AG20443 (cell line): ENCODE measurements at places on chromosomes 3 and 15.

- DNase-seq: no peak
Measured at GRCh38 chr3:157624801-157625200, 121.6 kb upstream of the VEPH1 start.

DNA sequence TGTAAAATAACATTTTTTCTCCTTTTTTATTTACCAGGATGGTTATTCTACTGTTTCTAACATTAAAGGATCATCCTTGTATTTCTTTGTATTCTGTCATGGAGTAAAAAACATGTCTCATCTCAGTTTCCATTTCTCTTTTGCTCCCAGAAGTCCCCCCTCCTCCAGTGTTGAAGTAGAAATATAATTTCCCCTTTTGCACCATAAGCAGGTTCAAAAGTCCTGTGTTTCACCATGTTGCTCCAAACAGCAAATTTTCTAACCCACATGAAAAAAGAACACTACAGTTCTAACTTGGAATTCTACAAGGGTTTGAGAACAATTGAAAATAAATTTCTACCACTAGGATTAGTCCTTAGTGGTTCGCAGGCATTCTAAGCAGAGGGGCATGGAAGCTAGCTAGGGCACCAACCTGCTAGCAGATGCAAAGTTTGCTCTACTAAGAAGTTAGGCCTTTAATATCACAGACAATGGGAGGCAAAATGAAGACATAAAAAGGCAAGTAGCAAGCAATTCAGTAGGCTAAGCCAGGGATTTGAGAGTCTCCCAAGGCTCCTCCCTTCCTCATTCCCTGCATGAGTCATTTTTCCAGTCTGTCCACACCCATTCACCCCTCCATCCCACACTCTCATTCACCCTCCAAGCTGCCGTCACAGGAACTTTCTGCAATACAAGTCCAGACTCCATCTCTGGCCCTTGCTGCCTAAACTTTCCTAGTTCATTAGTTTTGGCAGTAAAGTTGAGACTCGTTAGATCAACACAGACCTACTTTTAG, 2.3 kb upstream of the MBNL1 start:
- DNase-seq: peak; percentile 81

GRCh38 chr3:183341545-183342288, 86.7 kb downstream of the MCF2L2 start:
- no peak for DNase-seq

- no peak for DNase-seq
Measured at GRCh38 chr3:126446791-126447190, 28.9 kb downstream of the ZXDC start.

GRCh38 chr15:35854316-35854715, 308.4 kb upstream of the DPH6 start:
- no peak for DNase-seq

DNA sequence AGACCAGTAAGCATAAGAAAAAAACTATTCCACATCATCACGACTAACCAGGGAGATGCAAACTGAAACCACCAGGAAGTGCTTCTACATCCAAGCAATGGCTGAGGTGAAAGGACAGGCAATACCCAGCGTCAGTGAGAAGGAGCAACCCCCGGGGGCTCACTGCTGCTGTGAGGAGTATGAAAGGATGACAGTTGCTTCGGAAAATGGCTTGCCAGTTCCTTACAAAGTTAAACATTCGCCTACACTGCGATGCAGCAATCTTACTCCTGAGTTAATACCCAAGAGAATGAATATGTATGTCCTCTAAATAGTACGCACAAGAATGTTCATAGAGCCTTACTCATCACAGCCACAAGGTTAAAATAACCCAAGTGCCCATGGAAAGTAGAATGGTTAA, 13.3 kb upstream of the PLXNA1 start:
- DNase-seq: no peak

DNA sequence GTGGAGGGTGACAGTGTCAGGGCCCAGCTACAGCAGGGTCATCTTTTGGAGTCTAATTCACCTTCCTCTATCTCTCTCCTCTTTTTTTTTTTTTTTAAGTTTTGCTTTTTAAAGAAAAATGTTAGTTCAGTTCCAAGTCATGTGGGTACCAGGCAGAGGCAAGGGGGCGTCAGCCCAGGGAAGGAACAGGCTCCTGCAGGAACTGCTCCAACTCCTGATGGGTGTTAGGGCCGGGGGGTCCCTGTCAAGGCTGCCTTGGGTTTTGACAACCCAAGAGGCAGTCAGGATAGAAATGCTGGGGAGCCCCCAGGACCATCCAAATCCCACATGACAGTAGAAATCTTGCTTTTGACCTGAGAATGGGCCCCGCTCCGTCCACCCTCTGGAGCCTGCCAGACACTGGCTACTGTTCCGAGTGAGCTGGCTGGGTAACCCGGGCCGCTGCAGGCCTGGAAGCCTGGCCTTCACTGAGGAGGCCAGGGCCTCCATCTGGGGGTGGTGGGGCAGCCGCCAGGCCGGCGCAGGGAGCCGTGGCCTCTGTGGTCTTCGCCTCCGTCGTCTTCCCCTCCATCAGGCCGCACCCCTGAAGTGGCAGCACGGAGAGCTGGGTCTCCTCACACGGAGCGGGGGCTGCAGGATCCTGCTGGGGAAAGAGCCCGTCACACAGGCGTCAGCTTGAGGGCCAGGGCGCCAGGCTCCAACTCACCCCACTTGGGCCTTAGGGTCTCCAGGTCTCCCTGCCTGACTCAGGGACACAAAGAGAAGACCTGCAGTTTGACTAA, 24.2 kb downstream of the RNU5B-1 start:
- no peak for DNase-seq

GRCh38 chr3:33482111-33482521, 41.9 kb upstream of the UBP1 start:
- DNase-seq: no peak

DNA sequence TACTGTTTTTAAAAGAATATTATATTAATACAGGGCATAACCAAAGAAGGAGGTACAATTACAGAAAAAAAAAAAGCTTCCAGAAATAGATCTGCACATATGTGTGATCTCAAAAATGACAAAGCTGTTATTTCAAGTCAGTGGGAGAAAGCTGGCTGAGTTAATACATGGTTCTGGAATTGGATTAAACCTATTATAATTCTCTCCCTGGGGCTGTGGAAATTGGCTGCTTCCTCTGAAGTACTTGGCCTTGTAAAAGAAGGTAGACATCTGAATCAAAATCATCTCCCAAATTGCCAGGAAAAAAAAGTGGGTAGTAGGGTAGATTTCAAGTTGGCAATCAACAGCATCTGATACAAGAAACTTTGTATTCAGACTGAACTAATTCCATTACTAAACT, 723.9 kb upstream of the ALCAM start:
- no peak for DNase-seq

- no peak for DNase-seq
Measured at GRCh38 chr15:65867244-65867643, 2.0 kb upstream of the RAB11A start.

DNA sequence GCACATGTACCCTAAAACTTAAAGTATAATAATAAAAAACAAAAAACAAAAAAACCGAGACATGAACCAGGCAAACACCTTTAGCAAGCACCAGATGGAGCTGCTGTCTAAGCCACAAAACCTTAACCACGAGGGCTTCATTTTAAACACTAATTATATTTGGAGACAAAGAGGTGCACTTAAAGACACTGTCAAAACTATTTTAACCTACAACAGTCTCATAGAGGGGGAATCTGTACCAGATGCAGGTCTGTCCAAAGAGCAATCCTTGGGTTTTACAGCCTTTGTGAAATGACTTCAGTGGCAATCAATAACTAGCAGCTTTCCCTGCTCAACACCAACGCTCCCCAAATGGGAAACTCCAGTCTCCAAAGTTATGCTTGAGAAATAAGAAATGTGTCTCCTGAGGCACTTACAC, 115.7 kb upstream of the TSPAN3 start:
- DNase-seq: peak; percentile 18

- no peak for DNase-seq
Measured at GRCh38 chr3:109902549-109902948, 565.2 kb upstream of the DPPA4 start.

DNA sequence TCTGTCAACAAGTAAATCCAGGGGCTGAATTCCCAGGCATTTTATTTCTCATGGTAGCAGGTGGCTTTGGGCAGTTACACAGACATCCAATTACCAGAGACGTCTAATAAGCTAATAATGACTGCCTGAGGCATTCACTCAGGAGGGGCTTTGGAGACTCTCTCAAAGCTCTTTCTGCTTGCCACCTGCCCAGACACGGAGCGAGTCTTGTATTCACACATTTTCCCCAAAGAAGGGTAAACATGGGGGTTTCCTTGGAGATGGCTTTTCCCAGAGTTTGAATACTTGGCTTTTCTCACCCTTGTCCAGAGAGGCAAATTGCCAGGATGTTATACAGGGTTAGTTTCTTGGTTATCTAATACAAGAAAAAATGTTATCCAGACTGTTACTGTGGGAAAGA, 132.6 kb downstream of the DIPK2A start:
- DNase-seq: no peak

- no peak for DNase-seq
Measured at GRCh38 chr15:91678003-91678402, 175.5 kb upstream of the SLCO3A1 start.

- DNase-seq: no peak
Measured at GRCh38 chr15:80105193-80105592, 45.7 kb downstream of the ZFAND6 start.

DNA sequence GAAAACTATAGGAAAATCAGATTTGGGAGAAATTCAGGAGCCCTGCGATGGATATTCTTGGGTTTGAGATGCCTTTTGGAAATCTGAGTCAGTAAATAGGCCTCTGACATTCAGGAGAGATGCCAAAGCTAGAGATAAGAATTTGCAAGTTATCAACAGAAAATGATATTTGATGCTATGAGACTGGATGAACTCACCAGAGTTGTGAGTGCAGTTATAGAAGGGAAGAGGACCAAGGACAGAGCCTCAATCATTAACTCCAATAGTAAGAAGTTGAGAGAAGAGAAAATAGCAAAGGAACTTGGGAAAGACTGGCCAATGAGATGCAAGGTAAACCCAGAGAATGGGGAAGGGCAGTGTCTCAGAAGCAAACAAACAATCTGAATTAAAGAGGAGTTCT, 7.9 kb upstream of the ANO10 start:
- DNase-seq: no peak

GRCh38 chr15:66608881-66609280, 43.1 kb upstream of the LCTL start:
- no peak for DNase-seq

DNA sequence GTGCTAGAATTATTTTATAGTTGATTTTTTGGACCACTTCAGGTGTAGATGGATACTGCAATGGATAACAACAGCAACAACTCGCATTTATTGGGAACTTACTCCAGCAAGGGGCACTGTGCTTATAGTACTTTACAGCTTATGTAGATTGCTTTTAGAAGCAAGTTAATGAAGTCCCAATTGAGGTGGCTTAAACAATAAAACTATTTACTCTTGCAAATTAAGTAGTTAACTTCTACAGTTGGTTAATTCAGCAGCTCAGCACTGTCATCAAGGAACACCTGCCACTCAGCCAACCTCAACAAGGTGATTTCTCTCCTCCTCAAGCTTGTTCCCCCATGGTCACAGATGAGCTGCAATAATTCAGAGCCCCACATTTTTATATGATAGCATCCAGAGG, 124.1 kb downstream of the RASA2 start:
- no peak for DNase-seq

DNA sequence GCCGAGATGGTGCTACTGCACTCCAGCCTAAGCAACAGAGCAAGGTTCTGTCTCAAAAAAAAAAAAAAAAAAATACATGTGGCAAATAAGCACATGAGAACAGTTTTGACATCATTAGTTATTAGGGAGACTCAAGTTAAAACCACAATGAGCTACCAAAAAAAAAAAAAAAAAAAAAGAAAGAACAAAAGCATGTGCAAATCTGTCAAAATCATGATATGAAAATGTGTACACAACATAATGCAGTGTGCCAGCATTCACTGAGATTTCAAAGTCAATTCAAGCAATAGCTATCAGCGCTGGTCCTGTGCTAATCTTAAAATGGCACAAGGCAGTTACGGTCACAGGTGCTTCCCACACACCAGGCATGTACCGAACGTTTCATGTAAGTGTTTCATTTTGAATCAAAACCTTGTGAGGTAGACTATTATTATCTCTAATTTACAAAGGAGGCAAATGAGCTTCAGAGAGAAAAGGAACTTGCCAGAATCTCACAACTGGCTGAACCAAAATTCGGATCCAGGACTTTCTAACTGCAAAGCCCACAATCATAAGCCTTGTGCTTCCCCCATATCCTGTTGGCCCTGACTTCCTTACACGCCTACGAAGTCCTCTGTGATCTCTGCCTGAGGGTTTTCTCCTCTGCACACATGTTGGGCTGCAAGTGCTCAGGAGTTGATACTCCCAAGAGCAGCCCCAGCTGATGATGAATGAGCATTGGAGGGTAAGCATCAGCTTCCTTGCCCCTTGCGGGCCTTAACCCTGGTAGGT, 200.1 kb upstream of the PROK2 start:
- DNase-seq: no peak

- DNase-seq: no peak
Measured at GRCh38 chr15:67195305-67195704, 59.2 kb downstream of the AAGAB start.

GRCh38 chr15:65936282-65936681, 67.0 kb downstream of the RAB11A start:
- DNase-seq: no peak

- peak; percentile 89 for DNase-seq
Measured at GRCh38 chr15:63250312-63250965, 27.0 kb upstream of the APH1B start.

DNA sequence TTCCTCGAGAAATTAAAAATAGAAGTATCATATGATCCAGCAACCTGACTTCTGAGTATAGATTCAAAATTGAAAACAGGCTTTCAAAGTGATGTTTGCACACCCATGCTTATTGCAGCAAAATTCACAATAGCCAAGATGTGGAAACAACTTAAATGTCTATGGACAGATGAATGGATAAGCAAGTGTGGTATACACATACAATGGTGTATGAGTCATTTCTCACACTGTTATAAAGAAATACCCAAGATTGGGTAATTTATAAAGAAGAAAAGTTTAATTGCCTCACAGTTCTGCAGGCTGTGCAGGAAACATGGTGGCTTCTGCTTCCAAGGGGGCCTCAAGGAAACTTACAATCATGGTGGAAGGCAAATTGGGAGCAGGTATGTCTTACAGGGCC, 100.8 kb downstream of the KLF13 start:
- no peak for DNase-seq

- DNase-seq: no peak
Measured at GRCh38 chr15:45048794-45049631, 26.0 kb downstream of the SORD start.

GRCh38 chr3:111547631-111548030, 5.6 kb downstream of the CD96 start:
- DNase-seq: no peak

- DNase-seq: no peak
Measured at GRCh38 chr15:59931646-59932261, 72.4 kb upstream of the FOXB1 start.
